Pons (tissue), 1 donor: ENCODE measurements at places on chromosomes 16 and 17.

- no peak for DNase-seq
Observed at GRCh38 chr16:79054211-79054984, 546.1 kb downstream of the MAF start.

GRCh38 chr16:17578981-17579874 is 108.5 kb upstream of the XYLT1 start:
- peak; percentile 79 for DNase-seq

GRCh38 chr16:74844041-74844980 is 69.7 kb upstream of the FA2H start:
- no peak for DNase-seq

GRCh38 chr17:3998436-3998835 is 34.2 kb upstream of the ATP2A3 start:
- DNase-seq: no peak

GRCh38 chr17:35766903-35767510 is 6.3 kb downstream of the C17orf50 start:
- peak; percentile 45 for DNase-seq

DNA sequence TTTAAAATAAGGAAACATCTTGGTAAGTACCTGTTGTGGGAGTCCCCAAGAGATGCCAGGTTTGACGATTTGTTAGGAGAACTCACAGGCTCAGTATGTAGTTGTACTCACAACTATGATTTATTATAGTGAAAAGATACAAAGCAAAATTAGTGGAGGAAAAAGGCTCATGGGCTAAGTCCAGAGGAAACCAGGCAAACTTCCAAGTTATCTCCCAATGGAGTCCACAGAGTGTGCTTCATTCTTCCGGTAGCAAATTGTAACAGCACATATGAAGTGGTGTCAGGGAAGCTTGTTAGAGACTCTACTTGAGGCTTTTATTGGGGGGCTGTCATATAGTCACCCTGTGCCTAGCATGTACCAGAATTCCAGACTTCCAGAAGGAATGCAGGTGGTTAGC is 2.3 kb downstream of the DDX19A start:
- no peak for DNase-seq

- DNase-seq: no peak
Observed at GRCh38 chr17:38705523-38705802, 390 bp downstream of the MLLT6 start.

GRCh38 chr16:10558746-10559641 is 21.4 kb downstream of the EMP2 start:
- DNase-seq: peak; percentile 58

GRCh38 chr17:38687286-38687685 is 12.5 kb upstream of the EPOP start:
- no peak for DNase-seq

- no peak for DNase-seq
Observed at GRCh38 chr17:82358465-82359350, at the start of gene TEX19. Gene TEX19, plus strand, starts transcription at chr17:82359247. Its CDS starts 2,904 bp downstream, at chr17:82362151.

DNA sequence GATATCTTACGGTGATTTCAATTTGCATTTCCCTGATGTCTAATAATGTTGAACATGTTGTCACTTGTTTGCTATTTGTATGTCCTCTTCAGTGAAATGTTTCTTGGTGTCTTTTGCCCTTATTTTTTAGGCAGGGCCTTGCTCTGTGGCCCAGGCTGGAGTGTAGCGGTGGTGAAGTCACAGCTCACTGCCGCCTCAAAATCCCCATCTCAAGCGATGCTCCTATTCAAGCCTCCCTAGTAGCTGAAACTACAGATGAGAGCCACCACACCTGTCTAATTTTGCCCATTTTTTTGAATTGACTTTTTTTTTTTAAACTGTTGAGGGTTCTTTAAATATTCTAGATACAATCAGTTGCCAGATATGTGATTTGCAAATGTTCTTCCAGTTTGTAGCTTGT is 8.3 kb downstream of the UBE2G1 start:
- DNase-seq: no peak

GRCh38 chr16:10514369-10515055 is 65.9 kb downstream of the EMP2 start:
- DNase-seq: peak; percentile 37

- no peak for DNase-seq
Observed at GRCh38 chr17:27551701-27552248, 79.2 kb upstream of the LGALS9 start.

GRCh38 chr16:50688083-50688482 is 5.3 kb upstream of the NOD2 start:
- DNase-seq: no peak

DNA sequence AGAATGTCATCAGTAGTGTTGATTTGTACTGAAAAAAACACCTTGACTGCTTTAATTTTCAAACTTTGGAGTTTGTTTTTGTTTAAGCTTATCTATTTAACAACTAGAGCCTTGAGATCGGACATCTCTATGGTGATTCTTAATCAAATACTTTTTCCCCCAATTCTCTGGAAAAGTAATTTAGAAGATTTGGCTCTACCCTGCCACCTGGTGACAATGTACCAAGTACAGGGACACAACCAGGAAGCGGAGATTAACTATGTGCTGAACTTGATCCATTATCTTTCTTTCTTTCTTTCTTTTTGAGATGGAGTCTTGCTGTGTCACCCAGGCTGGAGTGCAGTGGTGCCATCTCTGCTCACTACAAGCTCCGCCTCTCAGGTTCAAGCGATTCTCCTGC is 30.8 kb downstream of the USP43 start:
- DNase-seq: no peak

DNA sequence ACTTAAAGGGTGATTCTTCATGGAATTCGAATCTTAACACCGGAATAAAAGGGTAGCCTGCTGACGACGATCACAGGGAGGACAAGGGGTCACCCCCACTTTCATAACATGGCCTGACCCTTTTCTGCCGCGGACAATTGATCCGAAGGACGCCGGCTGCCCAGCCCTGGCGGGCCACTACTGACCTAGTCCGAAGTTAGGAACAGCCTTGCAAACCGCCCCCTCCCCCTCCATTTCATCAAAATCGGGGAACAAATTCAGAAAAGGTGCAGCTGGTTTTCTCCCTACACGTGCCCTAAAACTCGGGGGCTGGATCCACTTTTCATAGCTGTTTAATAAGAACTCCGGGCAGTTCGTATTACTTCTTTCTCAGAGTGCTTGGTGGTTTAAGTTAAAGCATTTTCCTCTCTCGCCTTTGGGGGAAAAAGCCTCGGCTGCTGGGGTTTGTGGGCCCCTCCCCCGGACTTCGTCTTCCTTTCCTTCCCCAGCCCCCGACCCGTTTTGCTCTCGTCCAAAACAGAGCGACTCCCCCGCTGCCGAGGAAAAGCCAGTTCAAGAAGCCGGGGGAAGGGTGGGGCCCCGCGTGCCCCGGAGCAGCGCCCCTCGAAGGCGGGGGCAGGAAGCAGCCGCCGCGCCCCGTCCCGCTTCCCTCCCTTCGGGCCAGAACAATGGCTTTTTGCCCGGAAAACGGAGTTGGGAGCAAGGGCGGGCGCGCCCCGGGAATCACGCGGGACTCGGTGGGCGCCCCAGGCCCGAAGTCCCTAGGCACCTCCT is 641 bp upstream of the CBX2 start:
- DNase-seq: peak; percentile 34

DNA sequence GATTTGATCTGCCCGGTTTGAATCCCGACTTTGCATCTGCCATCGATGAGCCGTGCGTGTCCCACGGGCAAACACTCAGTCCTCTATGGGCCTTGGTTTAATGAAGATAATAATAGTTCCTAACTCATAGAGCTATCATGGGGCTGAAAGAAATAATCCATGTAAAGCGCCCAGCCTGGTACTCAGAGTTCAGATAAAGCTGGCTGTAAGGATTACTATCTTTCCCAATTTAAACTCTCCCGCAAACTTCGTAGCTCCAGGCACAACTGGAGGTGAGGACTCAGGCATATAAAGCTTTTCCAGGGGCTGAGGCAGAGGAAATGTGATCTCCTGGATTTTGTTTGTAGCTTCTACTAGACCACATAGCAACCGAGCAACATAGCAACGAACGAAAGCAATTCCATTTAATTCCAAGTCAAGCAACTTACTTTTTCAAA is 16.3 kb downstream of the ALOX15 start:
- DNase-seq: no peak

- DNase-seq: no peak
Observed at GRCh38 chr17:61426482-61427304, 25.5 kb upstream of the TBX4 start.

- DNase-seq: no peak
Observed at GRCh38 chr17:60678118-60678444, 430 bp downstream of the BCAS3 start.

GRCh38 chr16:57235128-57236021 is 9.7 kb upstream of the ARL2BP start:
- peak; percentile 47 for DNase-seq

- peak; percentile 26 for DNase-seq
Observed at GRCh38 chr17:27216836-27217235, 77.1 kb upstream of the WSB1 start.

GRCh38 chr17:8153525-8153956 is 1.3 kb upstream of the PER1 start:
- peak; percentile 79 for DNase-seq

GRCh38 chr16:49781401-49781800 is 74.5 kb downstream of the ZNF423 start:
- DNase-seq: no peak

GRCh38 chr17:40553694-40554534 is 11.4 kb downstream of the CCR7 start:
- DNase-seq: peak; percentile 92

GRCh38 chr16:29962344-29962994 is 590 bp downstream of the TMEM219 start:
- DNase-seq: peak; percentile 42

- no peak for DNase-seq
Observed at GRCh38 chr16:26717826-26718225, 348.9 kb upstream of the C16orf82 start.

- DNase-seq: no peak
Observed at GRCh38 chr16:70649300-70649699, 2.9 kb downstream of the IL34 start.

- DNase-seq: no peak
Observed at GRCh38 chr17:46851029-46851741, at the start of gene WNT9B. Gene WNT9B, plus strand, starts transcription at chr17:46851583. Its CDS starts 56 bp downstream, at chr17:46851639.

DNA sequence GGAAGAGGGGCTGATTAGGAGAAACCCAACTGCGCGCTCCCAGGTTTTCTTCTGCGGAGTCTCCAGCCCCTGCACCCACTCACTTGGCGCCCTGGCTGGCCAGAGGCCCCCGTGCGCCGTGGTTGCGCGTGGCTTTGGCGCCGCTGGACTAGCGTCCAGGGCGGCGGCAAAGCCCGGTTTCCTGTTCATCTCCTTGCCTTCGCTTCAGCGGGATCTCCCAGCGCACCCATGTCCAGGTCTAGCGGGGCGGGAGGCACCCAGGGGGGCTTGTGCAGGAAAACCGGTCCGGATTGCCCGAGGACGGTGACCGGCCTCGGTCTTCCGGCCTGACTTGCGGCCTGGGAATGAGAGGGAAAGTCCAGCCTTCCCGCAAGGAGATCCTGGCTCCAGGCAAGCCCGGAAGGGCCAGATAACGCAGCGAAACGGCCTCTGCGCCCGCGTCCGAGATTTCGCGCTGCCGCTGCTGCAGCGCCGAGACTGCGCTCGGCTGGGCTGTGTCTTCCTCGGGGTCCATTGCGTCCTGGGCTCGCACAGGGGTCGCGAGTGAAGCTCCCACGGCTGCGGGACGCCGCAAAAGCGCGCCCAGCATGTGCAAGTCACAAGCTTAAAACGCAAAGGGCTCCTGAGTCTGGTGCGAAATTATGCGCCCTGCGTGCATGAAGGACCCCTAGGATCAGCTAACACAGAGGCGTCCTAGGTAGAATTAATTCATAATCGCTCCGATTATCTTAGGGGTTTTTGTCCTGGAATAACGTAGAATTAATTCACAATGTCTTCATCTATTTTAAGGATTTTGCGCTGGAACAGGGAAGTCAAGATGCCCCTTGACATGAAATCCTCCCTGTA is 5.7 kb downstream of the FOXF1 start:
- no peak for DNase-seq

- no peak for DNase-seq
Observed at GRCh38 chr16:66503030-66503429, 46.9 kb downstream of the TK2 start.

DNA sequence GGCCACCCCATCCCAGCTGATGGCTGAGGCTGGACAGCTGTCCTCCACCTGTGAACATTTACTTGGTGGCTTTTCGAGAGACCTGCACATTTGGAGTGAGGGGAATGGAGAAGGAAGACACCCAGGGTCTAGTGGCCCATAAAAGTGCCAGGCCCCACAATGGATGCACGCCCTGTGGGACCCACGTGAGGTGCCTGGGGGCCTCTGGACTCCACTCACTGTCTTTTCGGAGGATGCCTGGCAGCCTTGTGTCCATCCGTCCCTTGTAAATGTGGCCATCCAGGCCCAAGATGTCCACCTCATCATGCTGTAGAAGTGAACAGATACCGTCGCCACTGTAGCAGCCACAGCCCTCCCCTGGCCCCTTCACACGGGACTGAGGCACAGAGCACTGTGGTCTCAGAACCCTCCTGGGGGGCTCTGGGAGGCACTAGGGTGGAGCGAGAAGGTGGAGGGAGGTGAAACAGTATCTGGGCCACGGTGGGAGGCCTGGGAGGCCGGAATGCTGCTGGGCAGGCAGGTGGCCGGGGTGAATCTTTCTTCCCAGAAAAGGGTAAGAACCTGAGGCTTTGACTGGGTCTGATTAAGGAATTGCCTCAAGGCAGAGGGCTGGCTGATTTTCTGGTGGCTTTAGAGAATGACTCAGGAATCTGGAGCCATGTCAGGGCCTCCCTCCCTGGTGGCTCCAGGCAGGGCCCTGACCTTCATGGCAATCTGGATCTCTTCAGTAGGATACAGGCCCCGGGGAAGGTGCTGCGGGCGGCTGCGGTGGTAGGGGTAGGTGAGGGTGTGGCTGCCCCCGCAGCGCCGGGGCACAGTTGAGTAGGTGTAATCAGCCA is 11.5 kb downstream of the UBALD2 start:
- no peak for DNase-seq

DNA sequence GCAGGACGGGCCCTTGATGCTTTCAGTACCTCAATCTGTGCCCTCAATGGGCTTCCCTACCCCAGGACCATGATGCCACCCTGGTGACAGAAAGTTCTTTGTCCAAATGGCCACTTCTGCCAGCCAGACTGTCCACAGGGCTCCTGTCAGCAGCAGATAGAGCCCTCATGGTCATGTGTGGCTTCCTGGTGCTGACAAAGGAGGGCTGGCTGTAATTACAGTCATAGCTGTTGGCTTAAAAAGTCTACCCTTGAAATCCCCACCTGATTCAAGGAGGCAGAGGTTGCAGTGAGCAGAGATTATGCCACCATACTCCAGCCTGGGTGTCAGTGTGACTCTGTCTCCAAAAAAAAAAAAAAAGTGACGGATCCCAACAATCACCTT is 3.3 kb downstream of the TRPV2 start:
- no peak for DNase-seq

- DNase-seq: no peak
Observed at GRCh38 chr17:75542728-75543336, 17.3 kb downstream of the LLGL2 start.
